ENCODE measurements at places on chromosomes 3 and 15.

DNA sequence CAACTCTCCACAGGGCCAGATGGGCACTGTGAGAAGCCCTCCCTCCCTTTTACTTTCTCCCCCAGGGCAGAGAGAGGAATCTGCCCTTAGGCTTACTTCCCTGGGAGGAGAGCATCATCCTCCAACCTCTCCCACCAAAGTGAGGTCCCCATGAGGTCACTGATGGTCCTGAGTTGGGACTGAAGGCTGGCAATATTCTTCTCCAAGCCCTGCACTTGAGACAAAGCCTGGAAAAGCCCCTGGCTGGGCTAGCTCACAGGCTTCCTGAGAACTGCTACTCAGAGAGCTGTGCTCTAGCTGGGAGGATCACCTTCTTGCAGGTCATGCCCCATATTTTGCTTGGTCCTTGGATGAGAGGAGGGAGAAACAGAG is 110.0 kb upstream of the MEF2A start:
- DNase-seq: no peak

DNA sequence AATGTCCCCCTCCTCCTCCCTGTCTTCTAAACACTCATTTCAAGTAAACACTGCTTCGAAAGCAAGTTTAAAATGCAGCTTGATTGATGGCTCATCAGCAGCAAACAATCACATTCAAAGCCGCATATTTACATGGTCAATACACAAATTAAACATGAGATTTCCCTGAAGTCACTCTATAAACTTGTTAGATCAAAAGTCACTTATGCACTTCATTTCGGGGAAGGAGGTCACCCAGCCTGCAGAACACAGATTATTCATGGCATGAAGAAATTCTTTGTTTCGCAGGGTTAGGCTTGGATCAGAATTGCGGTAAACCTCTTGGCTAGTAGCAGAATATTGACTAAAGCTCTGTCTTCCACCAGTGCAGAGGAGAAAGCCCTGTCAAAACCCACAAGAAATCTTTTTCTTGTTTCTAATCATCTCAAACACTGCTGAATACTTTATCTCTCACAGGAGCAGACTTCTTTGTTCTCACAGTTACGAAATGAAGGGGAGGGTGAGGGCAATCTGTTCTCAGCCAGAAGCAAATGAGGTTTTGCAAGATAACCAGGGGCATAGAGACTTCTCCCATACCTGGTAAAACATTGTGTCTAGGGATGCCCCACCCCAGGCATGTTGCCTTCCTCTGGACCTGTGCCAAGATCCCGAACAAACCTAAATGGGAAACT is 133.3 kb upstream of the CHL1 start:
- no peak for DNase-seq

GRCh38 chr3:40572588-40572987 is 47.8 kb downstream of the ZNF621 start:
- DNase-seq: no peak

DNA sequence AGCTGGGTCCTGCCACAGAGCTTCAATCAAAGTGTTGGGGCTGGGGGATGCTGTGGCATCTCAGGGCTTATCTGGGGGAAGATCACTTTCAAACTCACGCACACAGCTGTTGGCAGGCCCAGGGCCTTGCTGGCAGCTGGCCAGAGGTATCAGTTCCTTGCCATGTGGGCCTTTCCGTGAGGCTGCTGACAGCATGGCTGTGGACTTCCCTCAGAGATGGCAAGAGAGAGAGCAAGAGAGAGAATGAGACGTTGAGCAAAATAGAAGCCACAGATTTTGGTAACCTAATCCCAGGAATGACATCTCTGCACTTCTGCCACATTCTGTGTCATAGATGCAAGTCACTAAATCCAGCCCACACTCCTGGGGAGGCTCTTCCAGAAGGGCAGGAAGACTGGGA is 91.0 kb downstream of the TPRG1 start:
- DNase-seq: no peak

DNA sequence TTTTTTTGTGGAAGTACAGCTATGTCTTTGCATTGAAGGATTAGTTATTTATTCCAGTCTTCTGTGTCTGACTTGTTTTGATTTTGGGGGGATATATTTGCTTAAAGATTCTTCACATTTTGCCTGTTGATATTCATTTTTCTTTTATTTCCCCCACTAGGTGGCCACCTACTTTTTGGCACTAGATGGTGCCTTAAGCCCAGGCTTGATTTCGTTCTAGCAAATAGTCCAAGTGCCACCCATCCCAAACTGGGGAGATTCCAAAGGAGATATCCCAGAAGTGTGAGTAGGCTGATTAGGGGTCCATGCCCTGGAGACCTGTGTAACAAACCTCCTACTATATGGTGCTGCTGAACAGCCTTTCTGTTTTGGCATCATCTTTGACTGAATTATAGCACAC is 80.0 kb upstream of the SPATA16 start:
- no peak for DNase-seq
